ENCODE measurements at places on chromosomes 5 and 9.

- peak; percentile 63 for ATAC-seq
These were observed 610 bp downstream of the PSIP1 start for GRCh38 chr9:15509931-15510788.

GRCh38 chr5:2669913-2670312 is 81.6 kb downstream of the IRX2 start:
- ATAC-seq, result no peak

GRCh38 chr5:44565902-44566301 is 176.7 kb upstream of the FGF10 start:
- no peak for ATAC-seq

DNA sequence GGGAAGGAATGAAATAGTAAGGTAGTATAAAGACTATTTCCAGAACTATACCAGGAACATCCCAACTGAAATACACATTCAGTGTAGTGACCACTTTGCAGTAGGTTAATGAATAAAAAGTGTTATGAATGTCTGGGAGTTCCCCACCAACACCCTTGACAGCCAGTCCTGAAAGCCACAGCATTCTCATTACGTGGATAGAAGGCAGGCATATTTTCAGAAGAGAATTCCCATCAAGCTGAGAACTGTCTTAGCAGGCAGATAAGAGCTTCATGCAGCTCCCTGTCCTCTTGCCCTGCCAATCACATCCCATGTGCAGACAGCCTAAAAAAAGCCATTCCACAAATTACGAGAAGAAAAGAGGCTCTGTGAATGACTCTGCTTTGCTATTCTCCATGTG is 695.0 kb downstream of the DTWD2 start:
- no peak for ATAC-seq

DNA sequence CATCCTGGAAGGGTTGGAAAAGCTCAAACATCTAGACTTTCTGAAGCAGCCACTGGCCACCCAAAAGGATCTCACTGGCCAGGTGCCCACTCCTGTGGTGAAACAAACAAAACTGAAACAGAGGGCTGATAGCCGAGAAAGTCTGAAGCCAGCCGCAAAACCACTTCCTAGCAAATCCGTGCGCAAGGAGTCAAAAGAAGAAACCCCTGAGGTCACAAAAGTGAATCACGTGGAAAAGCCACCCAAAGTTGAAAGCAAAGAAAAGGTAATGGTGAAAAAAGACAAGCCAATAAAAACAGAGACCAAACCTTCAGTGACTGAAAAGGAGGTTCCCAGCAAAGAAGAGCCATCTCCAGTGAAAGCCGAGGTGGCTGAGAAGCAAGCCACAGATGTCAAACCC is 87.6 kb downstream of the MAP1B start:
- no peak for ATAC-seq

DNA sequence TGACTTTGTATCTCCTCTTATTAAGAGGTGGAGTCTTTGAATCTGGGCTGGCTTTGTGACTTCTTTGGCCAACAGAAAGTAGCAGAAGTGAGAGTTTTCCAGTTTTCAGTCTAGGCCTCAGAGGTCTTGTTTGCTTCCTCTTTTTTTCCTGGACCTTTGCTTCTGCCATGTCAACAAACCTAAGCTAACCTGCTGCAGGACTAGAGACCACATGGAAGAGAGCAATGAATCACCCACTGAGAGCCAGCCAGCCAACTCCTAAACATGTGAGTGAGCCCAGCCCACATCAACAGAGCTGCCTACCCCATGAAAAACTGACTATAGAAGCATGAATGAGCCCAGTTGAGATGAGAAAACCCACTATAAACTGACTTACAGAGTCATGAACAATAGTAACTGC is 29.9 kb downstream of the MRPL22 start:
- ATAC-seq, result no peak

DNA sequence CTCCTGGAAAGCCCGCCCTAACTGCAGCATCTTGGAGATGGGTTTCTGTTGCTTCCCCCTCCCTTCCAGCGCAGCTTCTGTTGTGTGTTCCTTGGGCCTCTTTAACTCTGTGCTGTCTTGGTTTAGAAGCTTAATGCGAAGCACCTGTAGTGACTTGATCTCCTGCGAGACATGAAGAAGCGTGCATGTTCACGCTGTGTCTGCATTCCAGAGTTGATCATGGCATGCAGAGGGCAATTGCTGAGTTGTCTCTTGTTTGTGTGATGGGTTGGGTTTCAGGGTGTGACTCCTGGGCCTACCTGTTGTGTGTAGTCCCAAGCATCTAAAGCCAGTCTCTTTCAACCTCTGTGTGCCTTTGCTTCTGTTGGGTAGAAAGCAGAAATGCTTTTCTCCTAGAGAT is 155.6 kb downstream of the SMARCA2 start:
- no peak for ATAC-seq

GRCh38 chr9:101443364-101443771 is 7.8 kb upstream of the ALDOB start:
- ATAC-seq, result no peak

GRCh38 chr5:585556-585955 is 26.6 kb upstream of the CEP72 start:
- no peak for ATAC-seq

GRCh38 chr9:113528088-113528487 is 64.6 kb downstream of the RGS3 start:
- no peak for ATAC-seq

DNA sequence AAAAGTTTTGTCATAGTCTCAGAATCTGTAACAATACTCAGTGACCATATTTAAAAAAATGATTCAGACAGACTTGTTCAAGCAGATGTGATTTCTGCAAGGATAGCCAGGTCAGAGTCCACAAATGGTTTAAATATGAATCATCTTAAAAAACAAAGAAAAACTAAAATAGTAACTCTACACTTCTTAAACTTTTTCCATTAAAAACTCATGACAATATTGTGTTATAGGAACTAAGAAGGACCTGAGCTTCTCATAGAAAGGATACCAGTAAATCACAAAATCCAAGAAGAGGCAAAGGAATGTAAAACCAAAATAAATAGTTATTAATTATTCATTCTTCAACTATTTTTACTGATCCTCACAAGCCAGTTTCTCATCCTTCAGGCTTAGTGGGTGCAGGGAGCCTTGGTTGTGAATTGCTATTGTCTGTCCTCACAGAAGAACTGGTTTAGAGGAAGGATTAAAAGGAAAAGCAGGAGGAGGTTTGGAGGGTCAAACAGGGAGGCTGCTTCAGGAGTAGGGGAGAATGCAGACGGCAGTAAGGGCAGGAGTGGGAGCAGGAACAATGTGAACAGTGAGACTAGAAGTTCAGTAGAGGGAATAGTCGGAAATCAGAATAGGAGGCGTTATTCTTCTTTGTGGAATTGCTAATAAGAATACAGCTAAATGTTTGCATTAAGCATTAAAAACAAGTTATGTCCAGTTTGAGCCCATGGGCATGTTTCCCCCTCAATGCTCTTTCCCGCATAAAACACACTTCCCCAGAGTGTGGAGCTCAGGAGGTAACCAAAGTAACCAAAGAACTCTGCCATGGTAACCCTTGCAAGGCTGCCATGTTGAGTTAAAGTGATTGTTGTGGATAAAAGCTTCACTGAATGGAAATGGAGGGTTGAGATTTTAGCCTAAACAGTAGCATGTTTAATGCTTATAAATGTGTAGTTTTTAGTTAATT is 110.7 kb downstream of the CCDC192 start:
- ATAC-seq, result peak; percentile 90

GRCh38 chr9:97572892-97573365 is 60.2 kb downstream of the TSTD2 start:
- no peak for ATAC-seq

- peak; percentile 96 for ATAC-seq
These were observed 48.8 kb downstream of the KCNIP1 start for GRCh38 chr5:170552621-170553115.

GRCh38 chr9:20478786-20479185 is 143.5 kb downstream of the MLLT3 start:
- ATAC-seq, result no peak

DNA sequence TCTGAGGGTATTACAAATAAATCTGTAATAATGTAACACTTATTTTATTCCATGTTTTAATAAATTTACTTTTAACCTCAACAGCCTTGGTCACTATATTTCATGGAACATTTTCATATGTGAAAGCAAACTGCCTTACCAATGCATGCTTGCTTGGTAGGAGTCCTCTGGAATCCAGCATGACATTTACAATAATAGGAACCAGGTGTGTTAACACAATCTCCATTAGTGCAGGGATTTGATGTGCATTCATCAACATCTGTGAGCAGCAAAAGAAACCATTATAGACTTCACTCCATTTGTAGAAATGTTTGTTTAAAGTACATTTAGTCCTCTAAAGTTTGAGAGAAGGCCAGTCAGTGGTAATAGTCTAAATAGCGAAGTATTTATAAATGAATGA is 159.4 kb downstream of the FBN2 start:
- ATAC-seq, result no peak

GRCh38 chr9:116549061-116549664 is 137.9 kb upstream of the TRIM32 start:
- peak; percentile 83 for ATAC-seq

GRCh38 chr5:34735491-34736426 is 79.6 kb downstream of the RAI14 start:
- no peak for ATAC-seq

DNA sequence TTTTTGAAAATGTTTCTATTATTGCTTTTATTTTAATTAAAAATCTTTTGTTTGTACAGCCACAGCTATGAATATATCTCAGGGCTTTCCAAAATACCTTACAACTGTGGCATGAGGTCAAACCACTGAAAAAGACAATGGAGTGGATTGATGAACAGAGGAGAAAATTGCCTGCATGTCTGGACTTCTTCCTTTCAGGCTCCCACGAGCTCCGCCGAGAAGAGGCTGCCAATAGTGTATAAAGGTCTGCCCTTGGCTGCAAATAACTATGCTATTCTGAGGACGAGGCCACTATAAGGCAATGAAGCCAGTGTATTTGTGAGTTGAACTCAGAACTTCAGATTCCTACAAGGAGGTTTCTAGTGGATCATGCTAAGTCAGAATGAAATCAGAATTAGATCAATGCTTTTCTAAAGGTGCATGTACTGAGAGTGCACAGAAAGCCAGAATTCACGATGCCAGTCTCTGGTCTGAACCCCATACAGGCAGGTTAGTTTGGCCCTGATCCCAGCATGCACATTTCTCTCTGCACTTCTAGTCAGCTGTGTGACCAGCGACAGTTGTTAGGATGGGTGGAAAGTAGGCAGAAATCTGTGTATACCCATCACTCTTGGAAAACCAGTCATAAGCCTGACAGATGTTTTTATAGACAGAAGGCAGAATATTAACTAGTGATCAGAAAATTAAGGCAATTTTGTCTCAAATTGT is 42.7 kb upstream of the PLPP1 start:
- ATAC-seq, result no peak

DNA sequence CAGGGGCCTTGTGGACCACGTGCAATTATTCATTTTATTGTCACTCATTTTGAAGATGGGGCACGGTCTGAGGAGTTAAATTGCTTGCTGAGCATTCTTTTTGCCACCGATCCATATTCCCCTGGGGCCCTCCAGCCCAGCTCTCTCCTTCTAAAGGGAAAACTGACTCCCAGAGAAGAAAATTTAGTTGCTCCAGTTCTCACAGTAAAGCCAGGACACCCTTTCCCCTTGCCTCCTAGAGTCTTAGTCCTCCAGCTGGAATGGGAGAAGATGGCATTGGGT is 1.0 kb upstream of the PANK3 start:
- ATAC-seq, result no peak

GRCh38 chr5:74507370-74508005 is 133.0 kb downstream of the ENC1 start:
- peak; percentile 36 for ATAC-seq

- ATAC-seq, result no peak
These were observed 55.1 kb downstream of the WHRN start for GRCh38 chr9:114450181-114450580.
